ENCODE measurements at places on chromosomes 4 and X.
A peak's percentile ranks its signal among the peaks of the same experiment; 100 is the strongest.

DNA sequence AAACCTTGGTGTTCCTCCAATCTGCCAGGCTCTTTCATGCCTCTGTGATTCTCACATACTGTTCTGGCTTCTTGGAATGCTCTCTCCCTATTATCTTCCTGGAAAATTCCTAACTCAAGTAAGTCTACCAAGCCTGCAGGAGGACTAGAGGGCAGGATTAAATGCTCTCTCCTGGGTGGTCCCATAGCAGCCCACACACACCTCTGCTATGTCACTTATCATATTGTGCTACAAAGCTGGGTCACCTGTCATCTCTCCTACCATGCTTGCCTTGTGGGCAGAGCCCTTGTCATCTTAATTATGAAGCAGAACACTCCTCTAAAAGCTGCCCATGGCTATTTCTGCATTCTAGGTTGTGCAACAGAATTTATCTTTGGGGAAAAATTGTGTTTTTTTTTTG, 344.5 kb upstream of the NOCT start:
- DNase-seq, result no peak

GRCh38 chrX:104045642-104046041, 5.9 kb downstream of the H2BW2 start:
- no peak for DNase-seq

GRCh38 chrX:12292996-12293765, 154.9 kb downstream of the FRMPD4 start:
- DNase-seq, result no peak

DNA sequence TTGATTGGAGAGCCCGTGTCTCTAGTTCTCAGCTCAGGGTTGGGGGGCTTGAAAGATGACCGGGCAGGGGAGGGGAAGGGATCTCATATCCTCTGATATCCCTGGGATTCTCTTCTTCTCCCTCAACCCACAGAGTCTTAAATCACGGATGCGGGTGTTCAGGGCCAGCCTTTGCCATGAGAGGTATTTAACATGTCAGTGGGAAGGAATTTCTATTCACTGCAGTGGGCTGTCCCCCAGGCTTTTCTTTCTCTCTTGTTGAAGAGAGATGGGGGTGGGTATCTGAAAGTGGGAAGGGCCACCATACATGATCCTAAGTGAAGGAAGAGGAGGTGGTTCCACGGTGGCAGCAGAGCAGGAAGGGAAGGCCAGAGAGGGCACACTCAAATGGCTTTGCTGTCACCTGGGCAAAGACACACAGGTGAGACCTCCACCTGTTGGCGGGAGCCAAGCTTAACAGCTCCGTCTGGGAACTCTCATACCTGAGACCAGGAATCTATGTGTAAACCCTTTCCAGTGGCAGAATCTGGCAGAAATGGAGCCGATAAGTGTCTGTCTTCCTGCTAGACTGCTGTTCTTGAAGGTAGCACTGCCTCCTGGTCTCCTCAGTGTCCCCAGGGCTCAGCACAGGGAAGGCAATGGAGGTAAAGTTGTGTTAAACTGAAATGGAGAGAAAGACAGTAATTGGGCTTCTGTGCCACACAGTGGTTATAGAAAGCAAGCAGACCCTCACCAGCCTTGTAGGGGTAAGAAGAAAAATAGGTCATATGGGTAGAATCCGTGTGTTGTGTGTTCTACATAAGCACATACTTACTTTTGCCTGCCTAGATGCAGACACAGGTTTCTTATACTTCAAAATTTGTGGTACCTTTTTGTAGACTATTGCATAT, 49.4 kb downstream of the RHOH start:
- no peak for DNase-seq

- no peak for DNase-seq
Measured at GRCh38 chr4:164169591-164169990, 584.3 kb upstream of the SMIM31 start.

GRCh38 chrX:129553619-129554288, 13.7 kb downstream of the OCRL start:
- DNase-seq, result no peak

DNA sequence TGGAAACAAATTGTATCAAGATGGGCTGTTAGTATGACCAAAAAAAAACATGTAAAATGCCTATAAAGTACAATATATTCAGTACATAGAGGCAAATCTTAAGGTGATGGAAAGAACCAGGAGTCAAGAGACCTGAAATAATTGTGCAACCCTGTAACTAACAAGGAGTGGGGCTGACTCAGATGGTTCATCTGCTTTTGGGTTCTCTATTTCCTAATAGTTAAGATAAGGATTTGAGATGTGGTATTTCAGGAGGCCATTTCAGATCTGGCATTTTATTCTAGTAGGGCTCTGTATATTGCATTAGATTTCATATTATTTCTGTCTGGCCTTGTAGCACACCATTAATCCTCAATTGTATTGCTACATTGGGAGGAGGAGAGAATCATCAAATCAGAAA, 268.4 kb downstream of the HS3ST1 start:
- DNase-seq, result no peak

DNA sequence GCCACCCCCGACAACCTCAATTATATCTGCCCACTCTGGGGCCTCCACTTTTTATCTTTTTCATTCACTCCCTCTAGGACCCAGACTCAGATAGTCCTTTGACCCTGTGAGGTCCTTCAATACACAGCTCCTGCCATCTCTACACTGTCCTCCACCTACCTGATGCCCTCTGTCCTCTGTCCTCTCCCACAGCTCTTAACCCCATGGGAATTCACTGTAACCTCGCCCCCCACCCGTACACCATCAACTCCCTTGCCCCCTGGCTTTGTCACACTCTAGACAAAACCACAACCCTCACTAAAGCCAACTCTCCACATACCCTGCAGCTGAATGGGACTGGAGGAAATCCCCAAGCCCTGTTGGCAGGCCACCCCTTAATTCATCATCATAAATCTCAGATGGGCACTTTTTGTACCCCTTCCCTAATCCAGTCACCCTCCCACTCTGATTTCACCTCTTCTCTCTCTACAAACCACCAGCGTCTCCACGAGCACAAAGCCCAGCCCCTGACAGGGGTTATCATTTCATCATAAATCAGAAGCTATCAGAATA, 52.3 kb upstream of the ENPP6 start:
- no peak for DNase-seq

DNA sequence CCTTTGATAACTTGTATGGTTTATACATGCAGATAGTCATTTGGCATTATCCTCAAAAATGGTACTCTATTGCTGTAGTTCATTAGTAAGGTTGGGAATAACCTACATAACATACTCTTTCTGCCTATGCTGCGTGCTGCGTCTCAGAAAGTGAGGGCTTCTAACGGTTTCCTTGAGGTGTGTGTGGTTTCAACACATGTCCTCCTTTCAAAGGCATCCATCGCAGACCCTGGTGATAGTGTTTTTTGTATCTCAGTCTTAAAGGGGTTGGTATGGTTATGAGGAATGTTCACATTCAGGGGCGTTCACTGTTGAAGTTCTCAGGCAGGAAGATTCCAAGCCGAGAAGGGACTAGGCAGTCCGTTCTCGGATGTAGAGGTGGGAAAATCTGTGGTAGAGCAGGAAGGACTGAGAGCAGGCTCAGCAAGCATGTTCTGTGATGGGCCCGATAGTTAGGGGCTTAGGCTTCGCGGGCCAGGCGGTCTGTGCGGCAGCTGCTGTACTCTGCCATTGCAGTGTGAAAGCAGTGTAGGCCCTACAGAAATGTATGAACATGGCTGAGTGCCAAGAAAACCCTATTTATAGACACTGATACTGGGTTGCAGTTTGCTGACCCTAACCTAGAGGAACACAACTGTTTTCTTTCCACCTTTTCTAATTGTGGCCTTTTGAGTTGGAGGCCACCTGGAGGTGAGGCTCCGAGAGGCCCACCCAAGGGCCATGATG, 123.2 kb downstream of the GPR143 start:
- no peak for DNase-seq

DNA sequence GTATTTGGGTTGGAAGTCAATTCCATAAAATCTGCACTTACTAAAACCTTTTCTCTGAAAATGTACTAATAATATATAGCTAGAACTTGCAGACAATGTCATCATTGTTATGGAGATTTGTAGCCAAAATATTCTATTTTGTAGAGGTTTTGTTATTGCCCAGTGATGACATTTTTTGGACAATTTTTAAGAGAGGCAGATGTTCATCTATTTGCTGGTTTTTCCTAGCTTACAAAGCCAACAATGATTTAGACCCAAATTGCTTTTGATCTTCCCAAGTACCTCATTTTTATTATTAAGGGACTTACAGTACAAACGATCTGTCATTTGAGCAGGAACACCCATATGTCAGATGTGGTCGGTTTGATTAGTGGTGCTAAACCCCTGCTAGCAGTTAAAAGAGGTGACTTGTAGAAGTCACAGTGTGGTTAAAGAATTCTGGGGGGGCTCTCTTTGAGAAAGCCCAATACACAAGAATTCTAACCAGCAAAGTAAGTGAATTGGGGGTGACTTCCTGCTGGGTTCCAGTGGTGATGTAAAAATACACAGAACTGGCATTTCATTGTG, 136.2 kb downstream of the KIT start:
- no peak for DNase-seq

GRCh38 chr4:110132816-110133719, 65.3 kb downstream of the ELOVL6 start:
- DNase-seq, result peak; percentile 10

DNA sequence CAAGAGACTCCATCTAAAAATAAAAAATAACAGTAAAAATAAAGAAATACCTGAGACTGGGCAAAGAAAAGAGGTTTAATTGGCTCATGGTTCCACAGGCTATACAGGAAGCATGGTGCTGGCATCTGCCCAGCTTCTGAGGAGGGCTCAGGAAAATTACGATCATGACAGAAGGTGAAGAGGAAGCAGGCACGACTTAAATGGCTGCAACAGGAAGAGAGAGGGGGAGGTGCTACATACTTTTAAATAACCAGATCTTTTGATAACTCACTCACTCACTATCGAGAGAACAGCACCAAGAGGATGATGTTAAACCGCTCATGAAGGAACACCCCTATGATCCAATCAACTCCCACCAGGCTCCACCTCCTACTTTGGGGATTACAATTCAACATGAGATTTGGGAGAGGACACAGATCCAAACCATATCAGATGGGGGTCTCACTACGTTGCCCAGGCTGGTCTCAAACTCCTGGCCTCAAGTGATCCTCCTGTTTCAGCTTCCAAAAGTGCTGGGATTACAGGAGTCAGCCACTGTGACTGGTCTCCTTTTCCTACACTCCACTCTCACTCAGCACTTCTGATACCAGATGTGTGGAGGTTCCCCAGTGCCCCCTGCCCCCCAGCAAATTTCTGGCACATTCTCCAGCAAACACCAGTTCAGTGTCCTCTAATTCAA, 11.9 kb upstream of the ZNF157 start:
- DNase-seq, result no peak

DNA sequence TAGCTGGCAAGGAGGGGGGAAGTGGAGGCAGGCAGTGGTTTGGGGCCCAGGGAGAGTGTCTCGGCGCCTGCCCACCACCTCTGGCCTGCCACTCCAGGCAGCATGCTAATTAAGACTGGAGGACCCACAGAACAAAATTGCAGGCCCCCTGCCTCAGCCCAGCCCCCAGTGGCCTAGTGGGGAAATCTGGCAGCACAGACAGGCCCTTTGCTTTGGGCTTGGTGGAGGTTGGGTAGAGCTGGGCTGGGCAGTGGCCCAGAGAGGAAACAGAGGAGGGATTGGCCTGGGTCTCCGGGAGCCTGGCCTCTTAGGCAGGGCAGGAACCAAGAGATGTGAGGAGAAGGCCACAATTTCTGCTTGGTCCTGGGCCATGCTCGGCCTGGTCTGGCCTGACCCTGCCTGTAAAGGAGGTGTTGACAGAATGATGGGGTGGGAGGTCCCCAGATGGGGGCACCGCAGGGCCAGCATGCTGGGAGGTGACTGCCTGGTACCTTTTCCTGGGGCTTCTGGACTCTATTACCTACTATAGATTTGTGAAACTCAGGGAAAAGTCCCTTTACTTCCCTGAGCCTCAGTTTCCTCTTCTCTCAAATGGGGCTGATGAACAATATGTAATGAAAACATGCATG, 92.4 kb upstream of the PJA1 start:
- no peak for DNase-seq

GRCh38 chr4:138925495-138925894, 90.1 kb upstream of the NOCT start:
- no peak for DNase-seq

- DNase-seq, result no peak
Measured at GRCh38 chr4:182324282-182324681, 81.1 kb downstream of the TENM3 start.

DNA sequence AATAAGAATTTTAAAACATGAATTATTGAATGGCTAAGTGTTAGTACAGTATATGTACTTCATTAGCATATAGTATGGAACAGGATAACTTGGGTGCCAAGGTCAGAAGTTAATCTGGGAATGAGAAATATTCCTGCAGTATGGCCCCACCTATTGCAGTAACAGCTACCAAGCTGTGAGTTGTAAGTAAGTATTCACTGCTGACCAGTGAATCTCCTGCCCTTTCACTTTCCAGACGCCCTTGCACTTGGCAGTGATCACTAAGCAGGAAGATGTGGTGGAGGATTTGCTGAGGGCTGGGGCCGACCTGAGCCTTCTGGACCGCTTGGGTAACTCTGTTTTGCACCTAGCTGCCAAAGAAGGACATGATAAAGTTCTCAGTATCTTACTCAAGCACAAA, 105.1 kb downstream of the NFKB1 start:
- no peak for DNase-seq

DNA sequence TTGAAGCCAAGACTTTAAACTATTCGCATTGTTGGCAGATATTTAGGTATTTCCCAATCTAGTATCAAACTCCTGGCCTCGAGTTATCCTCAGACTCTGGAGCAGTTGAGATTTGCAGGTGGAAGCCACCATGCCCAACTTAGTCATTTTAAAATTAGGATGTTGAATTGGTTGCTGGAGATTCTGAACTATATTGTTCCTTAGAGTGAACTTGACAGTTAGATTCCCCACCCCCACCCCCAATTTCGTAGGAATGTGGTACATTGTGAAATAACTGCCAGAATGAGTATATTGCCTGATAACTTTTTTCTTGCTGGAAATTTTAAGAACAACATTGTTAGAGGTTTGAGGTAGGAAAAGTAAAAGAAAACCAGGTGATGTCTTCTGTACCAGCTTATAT, 2.3 kb downstream of the NOCT start:
- DNase-seq, result no peak

DNA sequence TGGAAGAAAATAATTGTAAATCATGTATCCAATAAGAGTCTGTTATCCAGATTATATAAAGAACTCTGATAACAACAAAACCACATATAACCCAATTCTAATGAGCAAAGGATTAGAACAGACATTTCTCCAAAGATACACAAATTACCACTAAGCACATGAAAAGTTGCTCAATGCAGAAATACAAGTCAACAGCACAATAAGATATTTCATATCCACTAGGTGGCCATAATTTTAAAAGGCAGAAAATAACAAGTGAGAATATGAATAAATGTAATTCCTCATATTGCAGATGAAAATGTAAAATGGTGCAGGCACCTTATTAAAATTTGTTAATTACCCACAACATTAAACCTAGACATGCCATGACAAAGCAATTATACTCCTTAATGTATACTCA, 73.9 kb upstream of the ZCCHC13 start:
- DNase-seq, result no peak

GRCh38 chrX:106901341-106901740, 1.8 kb downstream of the RIPPLY1 start:
- no peak for DNase-seq

Measured in Calu3 (cell line).